Naive B cell (primary cell): ENCODE measurements at places on chromosomes 5 and 9.
A peak's percentile ranks its signal among the peaks of the same experiment; 100 is the strongest.

DNA sequence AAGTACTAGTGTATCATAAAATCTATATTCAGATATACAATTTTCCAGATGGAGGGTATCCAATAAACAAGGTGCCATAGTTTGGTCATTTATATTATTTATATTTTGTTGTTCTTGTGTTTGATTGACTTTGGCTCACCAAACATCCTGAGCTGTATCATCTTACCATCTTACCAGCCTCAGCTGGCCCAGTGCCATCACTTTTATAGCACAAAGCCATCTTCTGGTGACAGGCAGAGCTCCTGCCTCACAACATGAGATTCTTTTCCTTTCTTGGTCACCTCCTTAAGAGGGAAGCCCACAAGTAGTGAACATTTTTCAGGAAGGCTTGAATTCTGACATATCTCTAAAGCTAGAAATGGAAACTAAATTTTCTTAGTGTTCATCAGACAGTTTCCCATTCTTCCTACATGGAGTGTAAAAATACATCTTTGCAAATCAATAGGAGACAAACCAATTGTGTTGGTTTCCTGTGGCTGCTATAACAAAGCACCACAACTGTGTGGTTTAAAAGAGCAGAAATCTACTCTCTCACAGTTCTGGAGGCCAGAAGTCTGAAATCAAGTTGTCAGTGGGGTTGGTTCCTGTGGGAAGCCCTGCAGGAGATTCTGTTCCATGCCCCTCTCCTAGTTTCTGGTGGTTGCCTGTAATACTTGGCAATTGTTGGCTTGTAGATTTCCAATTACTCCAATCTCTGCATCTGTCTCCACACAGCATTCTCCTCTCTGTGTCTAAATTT lies 341.8 kb downstream of the MAN2A1 start:
- no peak for DNase-seq

GRCh38 chr5:87079219-87079618 lies 188.5 kb upstream of the RASA1 start:
- DNase-seq, result no peak

GRCh38 chr5:179271428-179271734 lies 73.9 kb downstream of the ADAMTS2 start:
- DNase-seq, result no peak

DNA sequence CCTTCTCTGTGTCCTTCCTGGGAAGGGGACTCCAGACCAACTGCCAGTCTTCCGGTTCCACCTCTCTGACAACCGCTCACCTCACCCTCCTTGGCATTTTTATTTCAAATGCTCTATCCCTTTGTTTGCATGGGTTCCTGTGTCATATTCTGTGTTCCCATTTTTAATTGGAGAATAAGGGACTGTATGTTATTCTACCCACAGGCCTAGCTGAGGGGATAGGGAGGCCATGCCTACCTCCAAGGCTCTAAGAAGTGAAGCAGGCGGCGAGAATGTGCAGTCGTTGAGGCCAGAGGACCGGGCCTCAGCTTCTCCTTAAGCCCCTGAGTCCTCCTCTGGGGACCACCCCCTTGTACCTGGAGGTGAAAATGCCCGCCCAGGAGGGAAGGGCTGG lies 936 bp upstream of the WDR5 start:
- no peak for DNase-seq

- DNase-seq, result no peak
Measured at GRCh38 chr5:72328172-72328571, 8.0 kb downstream of the PTCD2 start.

- no peak for DNase-seq
Measured at GRCh38 chr5:186091-187041, 4.9 kb upstream of the LRRC14B start.

- no peak for DNase-seq
Measured at GRCh38 chr5:36422952-36423351, 121.2 kb upstream of the RANBP3L start.

DNA sequence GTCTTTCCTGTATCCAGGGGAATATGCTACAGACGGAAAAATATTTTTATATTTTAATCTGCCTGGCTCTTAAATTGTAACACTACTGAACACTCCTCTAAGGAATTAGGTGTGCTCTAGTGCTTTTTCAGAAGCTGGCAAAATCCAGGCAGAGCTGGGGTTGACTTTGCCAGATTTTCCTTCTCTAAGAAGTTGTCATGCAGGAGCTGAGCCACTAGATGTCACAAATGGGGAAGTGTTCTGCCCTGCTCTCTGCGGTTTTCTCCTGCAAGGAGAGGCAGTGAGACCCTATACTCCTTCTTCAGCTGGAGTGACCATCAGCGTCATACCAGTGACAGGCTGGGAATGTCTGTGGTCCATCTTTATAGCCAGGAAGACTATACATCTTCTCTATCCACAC lies 112.5 kb downstream of the HAPLN1 start:
- no peak for DNase-seq

- DNase-seq, result no peak
Measured at GRCh38 chr9:121242219-121242958, 25.6 kb upstream of the GSN start.

GRCh38 chr5:117888688-117889087 lies 1099.7 kb downstream of the DTWD2 start:
- DNase-seq, result no peak

GRCh38 chr5:1003296-1003937 lies 5.2 kb upstream of the NKD2 start:
- DNase-seq, result no peak

- DNase-seq, result no peak
Measured at GRCh38 chr9:32490601-32491000, 35.4 kb downstream of the RIGI start.

GRCh38 chr9:127285965-127286364 lies 21.4 kb downstream of the GARNL3 start:
- DNase-seq, result no peak

GRCh38 chr9:96874947-96875460 lies 20.7 kb upstream of the ZNF782 start:
- DNase-seq, result no peak

DNA sequence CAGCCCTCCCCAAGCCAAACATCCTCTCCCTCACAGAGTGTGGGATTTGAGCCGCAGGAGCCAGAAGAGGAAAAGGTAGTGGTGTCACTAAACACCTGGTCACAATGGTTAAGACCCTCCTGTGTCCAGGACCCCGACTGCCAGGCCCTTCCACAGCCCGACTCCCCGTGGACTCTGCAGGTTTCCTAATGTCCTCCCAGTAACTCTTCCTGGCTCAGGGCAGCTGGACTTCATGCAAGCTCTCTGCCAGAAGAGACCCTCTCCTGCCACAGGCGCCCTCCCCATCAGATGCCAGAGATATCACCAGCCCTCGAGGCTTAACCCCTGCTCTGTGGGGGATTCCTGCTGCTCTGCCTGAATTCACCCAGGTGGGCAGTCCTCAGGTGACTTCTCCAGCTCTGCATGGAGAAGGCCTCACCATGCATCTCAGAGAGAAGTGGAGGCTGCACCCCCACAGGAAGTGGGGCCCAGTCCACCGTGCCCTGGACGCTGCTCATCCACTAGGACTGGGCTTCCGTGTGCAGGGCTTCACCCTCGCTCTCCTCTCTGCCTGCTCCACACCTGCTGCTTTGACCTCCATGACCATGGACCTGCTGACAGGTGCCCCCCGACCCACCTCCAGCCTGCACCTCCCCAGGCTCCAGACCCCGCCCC lies 111.2 kb downstream of the ADAMTS2 start:
- no peak for DNase-seq

DNA sequence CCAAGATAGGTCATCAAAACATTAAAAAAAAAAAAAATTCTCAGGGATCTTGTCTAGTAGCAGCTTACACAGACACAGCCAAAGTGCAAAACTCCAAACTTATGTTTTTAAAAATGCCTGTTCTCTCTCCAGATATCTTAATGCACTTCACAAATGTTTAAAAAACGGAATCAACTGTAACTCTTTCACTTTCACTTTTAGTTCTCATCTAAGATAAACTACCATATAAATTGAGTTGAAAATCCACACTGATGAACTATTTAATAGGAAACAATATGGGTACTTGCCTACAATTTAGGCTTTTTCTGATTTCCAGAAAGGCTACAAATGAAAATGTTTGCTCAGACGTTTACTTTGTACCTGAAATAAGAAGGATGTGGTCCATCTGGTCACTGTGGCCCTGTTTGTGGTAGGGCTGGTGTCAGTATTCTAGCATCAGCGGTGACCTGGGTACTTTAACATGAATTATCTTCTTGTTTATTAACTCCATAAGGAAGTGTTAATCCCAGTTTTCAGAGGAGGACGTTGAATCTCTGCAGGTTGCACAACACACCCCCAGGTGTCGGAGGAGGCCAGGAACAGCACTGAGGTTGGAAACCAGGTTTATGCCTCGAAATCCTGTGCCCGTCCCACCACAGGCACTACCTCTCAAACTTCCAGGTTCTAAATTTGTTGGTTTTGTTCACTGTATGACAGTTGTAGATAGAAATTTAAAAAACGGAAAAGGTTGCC lies 13.3 kb upstream of the LPCAT1 start:
- peak; percentile 35 for DNase-seq

GRCh38 chr5:138990986-138991590 lies 116.0 kb upstream of the LRRTM2 start:
- DNase-seq, result no peak

GRCh38 chr5:132746954-132747615 lies at the start of gene CCNI2:
Gene CCNI2, plus strand, starts transcription at chr5:132747426. Its CDS starts 70 bp downstream, at chr5:132747496.
- peak; percentile 29 for DNase-seq

DNA sequence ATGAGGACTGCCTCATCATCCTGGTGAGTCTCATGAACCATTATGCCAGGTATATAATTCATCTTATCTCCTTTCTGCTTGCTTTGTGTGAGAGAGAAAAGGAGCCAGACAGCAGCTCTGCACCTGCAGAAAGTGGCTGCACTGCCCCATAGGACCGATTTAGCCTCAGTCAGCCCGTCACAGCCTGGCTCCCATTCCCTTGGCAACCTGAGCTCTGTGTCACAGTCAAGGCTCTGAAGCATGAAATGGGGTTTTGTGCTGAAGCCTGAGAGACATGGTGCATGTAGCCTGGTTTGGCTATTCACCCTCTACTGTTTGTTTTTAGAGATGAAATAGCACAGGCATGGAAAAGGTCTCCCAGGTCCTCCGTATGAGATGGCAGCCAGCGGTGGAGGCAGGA lies 198.3 kb downstream of the KCTD16 start:
- no peak for DNase-seq

- no peak for DNase-seq
Measured at GRCh38 chr5:115543365-115544042, 1.1 kb downstream of the FEM1C start.

- DNase-seq, result no peak
Measured at GRCh38 chr5:151815051-151815450, 43.3 kb downstream of the G3BP1 start.

- no peak for DNase-seq
Measured at GRCh38 chr9:35079041-35079425, 709 bp downstream of the FANCG start.

DNA sequence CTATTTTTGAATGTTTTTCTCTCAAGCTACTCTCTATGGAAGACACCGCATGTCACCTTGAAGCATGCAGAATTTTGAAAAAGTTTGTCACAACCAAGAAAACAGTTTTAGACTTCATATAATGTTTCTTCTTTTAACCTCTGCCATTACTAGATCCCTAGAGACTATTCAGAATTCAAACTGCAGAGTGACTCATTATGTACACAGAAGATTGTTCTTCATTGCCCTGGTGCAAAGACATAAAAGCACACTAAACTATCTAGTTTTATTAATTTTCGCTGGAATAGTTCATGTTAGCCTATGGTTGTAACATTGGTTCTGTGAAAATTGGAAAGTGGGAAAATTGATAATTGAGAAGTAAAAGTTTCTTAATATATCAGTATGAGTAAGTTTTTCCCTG lies 18.4 kb downstream of the F2RL2 start:
- no peak for DNase-seq

GRCh38 chr5:100161868-100162267 lies 373.3 kb upstream of the FAM174A start:
- no peak for DNase-seq

DNA sequence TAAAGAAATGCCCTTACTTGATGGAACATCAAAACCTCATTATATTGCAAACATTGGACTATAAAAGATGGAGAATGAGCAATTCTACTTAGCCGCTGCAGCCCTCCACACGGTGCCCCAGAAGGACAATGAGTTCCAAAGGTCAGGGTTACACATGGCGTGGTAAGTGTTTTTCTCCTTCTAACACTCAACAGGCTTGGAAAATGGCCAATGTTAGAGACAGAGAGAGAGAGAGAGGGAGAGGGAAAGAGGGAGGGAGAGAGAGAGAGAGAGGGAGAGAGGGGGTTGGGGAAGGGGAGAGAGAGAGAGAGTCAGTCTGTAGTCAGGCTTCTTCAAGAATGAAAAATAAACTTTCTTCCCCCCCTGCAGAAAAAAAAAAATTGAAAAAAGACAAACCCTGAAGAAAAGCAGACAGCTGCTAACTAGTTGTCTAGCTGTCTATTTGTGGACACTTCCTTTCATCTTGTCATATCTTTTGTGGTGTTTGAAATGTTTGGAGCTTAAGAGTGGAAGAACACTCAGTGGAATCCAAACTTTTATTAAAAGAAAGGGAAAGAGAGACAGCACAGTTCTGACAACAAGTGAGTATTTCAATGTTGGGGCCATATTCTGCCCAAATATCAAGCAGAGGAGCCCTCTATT lies 324.8 kb downstream of the TMEM38B start:
- DNase-seq, result no peak

DNA sequence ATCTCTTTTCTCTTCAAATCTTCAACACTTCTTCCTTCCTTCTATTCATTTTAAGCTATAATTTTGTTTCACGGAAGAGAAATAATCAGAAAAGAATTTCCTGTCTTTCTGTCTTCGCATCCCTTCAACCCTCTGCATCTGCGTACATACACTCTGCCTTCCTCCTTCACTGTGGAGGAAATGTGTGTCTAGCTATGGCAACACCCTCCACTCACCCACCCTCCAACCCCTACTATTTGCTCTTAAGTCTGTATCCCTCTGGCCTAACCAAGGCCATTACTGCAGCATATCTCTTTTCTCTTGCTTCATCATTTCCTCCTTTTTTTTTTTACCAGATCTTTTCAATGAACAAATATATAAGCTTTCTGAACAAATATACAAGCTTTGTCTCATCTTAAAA lies 105.7 kb upstream of the NUDT12 start:
- no peak for DNase-seq

DNA sequence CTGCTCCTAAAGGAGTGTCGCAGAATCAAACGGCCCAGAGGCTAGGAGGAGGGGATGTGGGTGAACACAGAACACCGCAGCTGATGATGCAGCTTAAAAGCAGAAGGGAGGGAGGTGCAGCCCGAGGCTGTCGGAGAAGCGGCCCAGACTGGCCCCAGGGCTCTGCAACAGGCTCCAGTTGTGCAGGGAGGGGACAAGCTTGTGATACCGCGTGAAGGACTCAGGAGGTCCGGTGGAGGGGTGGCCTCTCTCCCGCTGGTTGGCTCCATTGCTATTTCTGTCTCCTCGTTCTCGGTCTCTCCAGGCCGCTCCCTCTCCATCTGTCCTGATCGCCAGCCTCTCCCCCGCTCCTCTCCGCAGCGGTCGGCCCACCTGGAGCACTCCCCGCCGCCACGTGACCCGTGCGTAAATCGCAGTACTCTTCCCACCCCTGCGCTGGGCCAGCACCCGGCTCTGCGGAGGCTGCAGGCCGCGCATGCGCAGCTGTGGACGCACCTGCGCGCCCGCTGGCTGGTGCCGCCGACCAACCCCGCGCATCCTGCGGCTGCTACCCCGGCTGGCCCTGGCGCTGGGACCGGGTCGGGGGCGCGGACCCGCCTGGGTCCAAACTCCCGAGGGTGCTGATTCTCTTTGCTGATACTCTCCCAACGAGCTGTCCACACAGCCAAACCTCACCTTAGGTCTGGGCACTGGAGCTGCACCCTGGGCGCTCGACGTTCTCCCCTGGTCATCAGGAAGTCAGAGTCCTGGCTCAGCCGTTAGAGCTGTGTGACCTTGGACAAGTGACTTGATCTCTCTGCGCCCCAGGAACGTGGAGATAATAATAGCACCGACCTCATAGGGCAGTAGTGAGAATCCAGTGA lies 3.7 kb upstream of the STXBP1 start:
- peak; percentile 63 for DNase-seq

GRCh38 chr5:132525299-132525724 lies 18.0 kb downstream of the IL5 start:
- peak; percentile 63 for DNase-seq
